ENCODE measurements at places on chromosomes 4 and X. TPM values are rescaled to one million over a fixed set of nuclear protein-coding genes. Genes with fewer than 3 reads are reported as not detected.

Gene GC
- not detected for total RNA-seq

Gene TRAM1L1
- 4.2 TPM for total RNA-seq

Gene FAT4
- 18.5 TPM for total RNA-seq

Gene BRS3
- not detected for total RNA-seq

Gene GNRHR
- total RNA-seq = not detected

Gene LONRF3
- total RNA-seq = 0.33 TPM

Gene VCX3A
- total RNA-seq = not detected

Gene RNF128
- 7.4 TPM for total RNA-seq

Gene RBMX2
- 20.5 TPM for total RNA-seq

Gene CDKL2
- 1.3 TPM for total RNA-seq

Gene PRR32
- not detected for total RNA-seq

Gene ARHGEF38
- not detected for total RNA-seq

Gene CSAG2
- total RNA-seq = not detected

Gene YTHDC1
- 35.2 TPM for total RNA-seq

All from smooth muscle cell of trachea (primary cell).